HepG2 (cell line): ENCODE measurements at places on chromosomes 5 and 9.

GRCh38 chr9:124941679-124942561 lies 1.0 kb upstream of the GOLGA1 start:
- peak; percentile 29 for DNase-seq

- no peak for DNase-seq
Measured at GRCh38 chr5:61340775-61341361, 8.8 kb downstream of the ZSWIM6 start.

DNA sequence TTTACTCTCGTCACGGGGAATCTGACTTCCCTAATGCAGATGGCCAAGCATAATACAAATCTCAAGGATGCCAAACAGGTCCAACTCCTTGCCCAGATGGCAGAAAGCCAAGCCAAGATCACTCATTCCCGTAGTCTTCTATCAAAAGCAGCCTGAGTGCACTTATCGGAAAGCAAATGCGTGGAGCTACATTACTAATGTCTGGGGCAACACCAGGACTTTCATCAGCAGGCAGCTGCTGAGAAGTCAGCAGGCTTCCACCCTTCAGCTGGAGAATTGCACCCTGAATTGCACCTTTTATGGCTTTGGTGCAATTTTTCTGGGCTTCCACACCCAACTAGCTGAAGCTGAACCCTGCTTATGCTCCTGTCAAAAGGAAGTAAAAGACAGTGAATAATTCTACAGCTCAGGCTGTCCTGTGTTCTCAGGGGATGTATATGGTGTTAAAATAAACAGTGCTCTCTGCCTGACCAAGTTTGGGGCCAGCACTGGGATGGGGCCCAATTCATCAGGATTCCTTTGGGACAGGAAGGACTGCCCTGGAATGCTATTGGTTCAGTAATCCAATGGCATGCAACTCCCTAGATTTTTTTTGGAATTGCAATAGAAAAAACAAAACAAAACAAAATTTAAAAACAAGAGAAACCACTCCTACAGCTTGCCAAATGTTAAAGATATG lies 92.6 kb downstream of the DPYSL3 start:
- no peak for DNase-seq

GRCh38 chr5:122870219-122870856 lies 24.9 kb downstream of the SNX24 start:
- DNase-seq, result no peak

DNA sequence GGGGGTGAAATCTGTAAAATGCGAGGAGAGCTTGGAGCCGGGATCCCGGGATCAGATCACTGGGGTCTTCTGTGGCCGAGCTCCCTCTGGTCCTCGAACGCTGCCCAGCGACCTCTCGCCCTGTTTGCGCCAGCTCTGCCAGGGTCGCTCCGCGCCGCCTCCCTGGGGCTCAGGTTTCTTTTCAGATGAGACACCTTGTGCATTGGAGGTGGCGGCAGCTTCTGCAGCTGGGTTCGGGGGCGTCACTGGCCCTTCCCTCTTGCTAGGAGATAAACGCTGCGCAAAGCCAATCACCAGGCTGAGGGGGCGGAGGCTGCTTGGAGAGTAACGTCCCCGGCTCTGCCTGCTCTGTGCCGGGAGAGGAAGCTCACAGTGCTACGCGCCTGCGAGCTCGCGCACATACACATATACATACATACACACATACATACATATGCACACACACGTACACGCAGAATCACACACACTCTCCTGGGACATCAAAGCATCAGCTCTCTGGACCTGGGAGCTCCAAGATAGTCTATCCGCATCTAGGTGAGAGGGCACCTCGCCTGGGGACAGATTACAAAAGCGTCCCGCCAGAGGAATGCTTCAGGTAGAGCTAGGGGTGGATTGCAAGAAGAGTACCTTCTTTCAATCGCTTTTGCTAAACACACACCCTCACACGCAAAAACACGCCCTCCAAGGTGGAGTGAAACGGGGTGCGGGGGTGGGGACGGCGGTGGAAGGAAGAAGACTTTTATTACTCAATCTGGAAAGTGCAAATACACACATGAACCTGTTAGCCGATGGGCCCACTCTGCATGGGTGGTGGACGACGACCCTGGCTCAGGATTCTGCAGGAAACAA lies at the start of gene ST8SIA4:
ST8SIA4 (minus strand) TSS at position 244 of the 849 bp plus-strand sequence. CDS start 327 bp downstream, outside the sequence.
- no peak for DNase-seq

DNA sequence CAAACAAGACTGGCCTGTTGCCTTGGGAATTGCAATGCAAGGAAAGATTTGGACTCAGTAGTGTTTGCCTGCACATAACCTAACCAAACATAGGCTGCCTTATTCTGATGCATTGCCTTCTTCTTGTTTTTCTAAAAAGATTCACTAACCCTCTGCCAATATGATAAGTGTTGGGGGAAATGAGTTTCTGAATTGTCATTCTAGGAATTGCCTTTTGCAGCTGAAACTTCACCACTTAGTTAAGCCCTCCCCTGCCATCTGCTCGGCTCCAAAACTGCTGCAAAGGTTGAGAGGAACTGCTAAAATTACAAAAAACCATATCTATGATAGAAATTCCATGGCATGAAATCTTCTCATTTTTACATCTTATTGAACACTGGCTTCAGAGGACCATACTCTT lies 41.6 kb upstream of the SPATA31D4 start:
- DNase-seq, result no peak

DNA sequence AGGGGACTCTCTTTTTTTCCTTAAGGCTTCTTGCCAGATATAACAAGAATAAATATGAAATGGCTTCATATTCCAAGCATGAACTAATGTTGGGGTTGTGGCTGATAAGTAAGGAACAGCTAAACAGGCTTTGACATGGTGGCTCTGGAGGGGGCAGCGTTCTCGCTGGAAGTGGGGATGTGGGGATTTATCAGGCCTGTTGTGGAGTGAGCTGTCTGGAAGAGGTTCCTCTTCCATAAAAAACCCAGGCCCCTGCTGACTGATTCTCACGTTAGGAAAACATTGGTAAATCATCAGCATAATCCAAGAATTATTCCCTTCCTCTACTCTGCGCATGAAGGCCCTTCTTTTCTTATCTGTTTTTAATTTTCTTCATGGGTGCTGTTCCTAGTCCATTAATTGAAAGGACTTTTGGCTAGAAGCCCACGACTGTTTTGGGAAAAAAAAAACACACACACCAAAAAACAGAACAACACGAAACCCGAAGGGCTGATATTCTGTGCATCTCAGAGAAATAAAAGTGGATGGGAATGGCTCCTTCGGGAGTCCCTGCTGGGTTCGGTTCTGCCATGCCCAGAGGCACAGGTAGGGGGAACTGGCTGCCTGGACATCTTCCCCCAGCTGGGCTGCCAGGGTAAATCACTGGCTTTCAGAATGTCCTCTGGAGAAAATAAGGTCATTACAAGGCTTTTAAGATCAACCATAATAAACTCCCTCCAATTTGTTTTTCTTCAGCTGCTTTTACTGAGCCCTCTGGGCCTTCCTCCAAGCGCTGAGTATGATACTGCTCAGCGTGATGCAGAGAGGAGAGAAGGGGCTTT lies 297.0 kb downstream of the SLIT3 start:
- DNase-seq, result no peak

DNA sequence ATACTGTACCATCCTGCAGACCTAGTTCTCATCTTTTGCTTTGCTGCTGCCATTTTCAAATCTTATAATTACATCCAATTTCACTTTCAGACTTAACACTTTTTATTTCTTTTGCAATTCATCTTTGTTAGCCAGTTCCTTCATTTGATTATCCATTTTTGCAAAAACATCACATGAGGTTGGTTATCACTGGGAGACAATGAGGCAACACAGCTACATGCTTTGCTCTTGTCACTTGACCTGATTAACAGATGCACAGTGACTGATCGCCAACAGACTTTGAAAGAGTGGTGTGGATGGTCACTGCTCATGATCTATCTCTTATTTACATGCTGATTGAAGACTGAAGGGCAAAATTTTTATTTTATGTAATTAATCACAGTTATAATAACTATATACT lies 17.0 kb upstream of the RNF20 start:
- no peak for DNase-seq

- DNase-seq, result no peak
Measured at GRCh38 chr9:123974471-123974870, 37.1 kb upstream of the LHX2 start.

- DNase-seq, result no peak
Measured at GRCh38 chr5:94031631-94032030, 290.2 kb upstream of the POU5F2 start.

GRCh38 chr5:149288436-149288835 lies 16.8 kb downstream of the AFAP1L1 start:
- DNase-seq, result no peak

- no peak for DNase-seq
Measured at GRCh38 chr5:40799258-40799657, 1.1 kb upstream of the PRKAA1 start.

DNA sequence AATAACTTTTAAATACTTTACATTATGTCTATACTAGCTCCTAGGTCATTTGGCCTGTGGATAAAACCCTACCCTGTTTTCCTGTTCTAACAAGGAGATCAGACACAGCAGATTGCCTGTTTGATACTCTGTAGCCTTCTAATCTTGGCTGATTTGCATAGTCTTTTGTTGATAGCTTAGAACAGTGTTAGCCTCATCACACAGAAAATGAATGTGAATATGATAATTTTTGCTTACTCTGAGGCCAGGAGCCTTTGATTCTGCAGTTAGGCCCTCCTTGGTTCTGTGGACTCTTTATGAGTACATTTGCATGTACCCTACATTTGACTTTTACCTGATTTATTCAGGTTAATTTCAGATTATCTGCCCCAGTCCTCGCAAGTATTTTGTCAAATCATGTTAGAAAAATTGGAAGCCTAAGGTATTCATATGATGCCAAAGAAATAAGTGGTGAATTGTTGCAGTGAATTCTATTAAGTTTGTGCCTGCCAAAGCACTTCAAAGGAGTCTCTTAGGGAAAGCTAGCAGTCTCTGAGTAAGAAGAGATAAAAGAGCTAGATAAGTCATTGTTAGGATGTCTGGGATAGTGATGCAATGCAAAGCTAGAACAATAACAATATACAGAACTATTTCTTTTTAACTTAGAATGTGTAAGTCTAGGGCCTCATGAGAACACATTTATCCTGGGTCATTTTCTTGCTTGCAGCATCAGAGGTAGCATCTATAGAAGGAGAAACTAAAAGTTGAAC lies 56.4 kb downstream of the SCAMP1 start:
- DNase-seq, result no peak

- no peak for DNase-seq
Measured at GRCh38 chr5:104734046-104734445, 1171.5 kb upstream of the NUDT12 start.

- DNase-seq, result no peak
Measured at GRCh38 chr5:14487897-14488570, 93.6 kb upstream of the OTULINL start.

GRCh38 chr5:39520232-39520572 lies 95.4 kb upstream of the DAB2 start:
- DNase-seq, result no peak

- no peak for DNase-seq
Measured at GRCh38 chr5:22754155-22754554, 99.0 kb downstream of the CDH12 start.

DNA sequence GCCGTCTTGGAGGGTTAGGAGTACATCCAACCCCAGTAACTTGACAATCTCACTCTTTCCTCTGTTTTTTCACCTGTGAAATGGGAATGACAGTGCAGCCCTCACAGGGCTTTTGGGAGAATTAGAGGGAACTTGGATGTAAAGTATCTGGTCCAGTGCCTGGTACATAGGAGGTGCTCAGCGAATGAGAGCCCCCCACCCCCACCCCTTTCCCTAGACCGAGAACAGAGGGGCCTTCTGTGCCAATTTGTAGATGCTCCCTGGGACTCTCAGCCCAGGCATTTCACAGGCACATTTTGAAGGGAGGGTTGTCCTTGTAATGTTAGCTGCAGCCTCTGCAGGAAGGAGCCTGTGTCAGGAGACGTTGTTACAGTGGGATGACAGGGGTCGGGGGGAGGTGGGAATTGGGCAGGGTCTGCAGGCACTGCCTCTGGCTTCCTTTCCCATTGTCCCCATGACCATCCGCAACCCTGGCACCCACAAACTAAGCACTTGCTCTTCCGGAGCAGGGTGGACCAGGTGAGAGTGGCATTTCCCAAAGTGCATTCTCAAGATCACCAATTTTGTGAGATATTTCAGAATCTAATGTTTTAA lies 47.0 kb downstream of the AMBP start:
- no peak for DNase-seq

DNA sequence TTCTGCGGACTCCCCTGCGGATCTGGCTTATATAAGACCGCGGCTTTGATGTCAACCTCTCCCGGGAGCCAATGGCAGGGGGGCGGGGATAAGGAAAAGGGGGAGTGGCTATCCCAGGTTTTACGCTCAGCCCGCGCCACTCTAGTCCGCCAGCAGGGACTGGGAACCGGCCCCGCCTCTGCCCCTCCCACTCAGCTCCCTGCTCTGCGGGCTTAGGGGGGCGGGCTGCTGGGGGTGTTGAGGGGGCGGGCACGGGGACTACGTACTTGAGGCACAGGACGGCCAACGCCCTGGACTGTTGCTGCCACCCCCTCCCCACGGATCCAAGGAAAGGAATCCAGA lies at the start of gene HAND1:
HAND1 (minus strand) TSS at position 4 of the 342 bp plus-strand sequence. CDS start 219 bp downstream, outside the sequence.
- peak; percentile 25 for DNase-seq

DNA sequence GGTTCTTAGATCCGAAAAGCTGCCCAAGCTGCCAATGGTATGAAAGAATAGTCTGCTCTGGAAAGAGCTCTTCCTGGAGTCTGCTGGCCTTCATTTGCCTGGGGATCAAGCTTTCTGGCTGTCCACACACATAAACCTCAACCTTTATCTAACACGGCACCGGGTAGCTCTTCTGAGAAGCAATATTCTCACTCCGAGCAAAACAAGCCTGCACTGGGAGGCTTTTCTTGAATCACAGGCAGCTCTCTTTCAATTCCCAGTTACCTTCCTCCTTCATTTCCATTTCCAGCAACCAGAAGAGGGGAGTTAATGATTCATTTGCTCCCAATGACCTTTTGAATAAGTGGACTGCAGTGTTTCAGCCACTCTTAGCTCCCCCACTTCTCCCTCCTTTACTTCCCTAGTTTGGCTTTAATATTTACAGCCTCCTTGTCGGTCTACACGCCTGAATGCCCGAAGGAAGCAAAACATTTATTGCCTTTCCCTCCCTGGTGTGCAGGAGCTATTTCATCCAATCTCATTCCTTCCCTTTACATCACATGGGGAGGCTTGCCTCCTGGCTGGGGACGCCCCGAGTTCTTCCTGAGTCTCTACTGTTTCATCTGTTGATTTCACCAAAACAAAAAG lies 187.1 kb downstream of the ARHGEF28 start:
- DNase-seq, result peak; percentile 74
